ENCODE measurements at places on chromosomes 1 and 21. TPM values are rescaled to one million over a fixed set of nuclear protein-coding genes. Genes with fewer than 3 reads are reported as not detected.

GRCh38 chr1:237411621-237412020 is 369.6 kb downstream of the RYR2 start:
- H3K36me3 ChIP-seq, result no peaks in the 10 kb centered on the region
- no peaks in the 10 kb centered on the region for H3K27me3 ChIP-seq
- no peaks in the 10 kb centered on the region for H3K4me1 ChIP-seq
- H3K4me3 ChIP-seq, result no peak overlapping the region
- H3K27ac ChIP-seq, result no peak overlapping the region

- no peaks in the 10 kb centered on the region for H3K4me1 ChIP-seq
- no peak overlapping the region for H3K4me3 ChIP-seq
- no peak overlapping the region for H3K27ac ChIP-seq
- no peak for DNase-seq
- H3K36me3 ChIP-seq, result no peaks in the 10 kb centered on the region
Observed at GRCh38 chr1:210373628-210373877, 44.9 kb downstream of the HHAT start.

GRCh38 chr1:29642519-29642918 is 406.2 kb downstream of the PTPRU start:
- H3K4me1 ChIP-seq, result no peaks in the 10 kb centered on the region
- no peaks in the 10 kb centered on the region for H3K27me3 ChIP-seq
- no peak overlapping the region for H3K4me3 ChIP-seq
- no peaks in the 10 kb centered on the region for H3K36me3 ChIP-seq
- DNase-seq, result no peak

DNA sequence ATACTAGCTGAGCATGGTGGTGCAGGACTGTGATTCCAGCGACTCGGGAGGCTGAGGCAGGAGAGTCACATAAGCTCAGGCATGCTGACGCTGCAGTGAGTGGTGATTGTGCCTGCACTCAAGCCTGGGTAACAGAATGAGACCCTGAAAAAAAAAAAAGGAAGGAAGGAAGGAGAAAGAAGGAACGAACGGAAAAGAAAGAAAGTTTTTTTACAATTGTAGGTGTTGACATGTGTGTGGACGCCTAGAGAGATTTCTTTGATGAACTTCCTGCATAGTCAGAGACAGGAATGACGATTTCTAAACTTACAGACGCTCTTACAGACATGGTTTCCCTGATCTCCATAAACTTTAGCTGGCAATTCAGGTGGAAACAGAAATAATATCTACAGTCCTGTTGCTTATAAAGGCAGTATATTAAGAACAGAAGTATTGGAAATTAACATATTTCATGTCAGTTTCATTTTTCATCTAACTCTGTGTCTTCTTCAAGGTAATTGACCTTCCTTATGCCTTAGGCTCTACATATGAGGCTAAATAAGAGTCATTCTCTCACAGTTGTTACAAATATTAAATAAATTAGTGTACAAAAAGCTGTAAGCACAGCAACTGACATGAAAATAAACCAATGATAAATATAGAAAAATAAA is 4.1 kb downstream of the SAMSN1 start:
- H3K27me3 ChIP-seq, result no peaks in the 10 kb centered on the region
- no peaks in the 10 kb centered on the region for H3K4me1 ChIP-seq
- H3K36me3 ChIP-seq, result no peaks in the 10 kb centered on the region
- DNase-seq, result no peak

RHEX gene
- total RNA-seq, result 3.1 TPM

DNA sequence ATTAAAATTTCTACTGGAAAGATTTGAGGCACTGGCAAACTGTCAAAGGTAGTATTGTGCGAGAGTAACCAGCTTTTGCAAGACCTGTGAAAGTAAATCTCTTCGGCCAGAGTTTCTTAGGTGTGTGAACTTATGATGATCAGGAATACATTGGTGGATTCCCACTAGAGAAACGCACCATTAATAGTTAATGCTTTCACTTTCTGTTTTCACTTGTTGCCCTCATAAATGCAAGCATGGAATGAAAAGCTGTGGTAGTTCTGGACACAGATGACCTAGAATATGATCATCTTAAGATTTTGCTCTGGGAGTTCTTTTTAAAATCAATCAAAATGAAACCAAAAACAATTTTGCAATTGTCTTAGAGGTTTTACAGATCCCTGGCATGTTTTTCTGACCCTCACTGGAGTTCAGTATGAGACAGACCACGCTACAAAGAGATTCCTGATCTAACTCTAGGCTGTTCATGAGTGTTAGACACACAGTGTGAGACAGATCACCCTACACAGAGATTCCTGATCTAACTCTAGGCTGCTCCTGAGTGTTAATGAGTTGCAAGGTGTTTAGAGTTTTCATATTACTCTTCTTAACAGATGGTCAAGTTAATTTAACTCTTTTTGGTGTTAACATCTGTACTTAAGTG is 98.8 kb downstream of the SDCCAG8 start:
- DNase-seq, result no peak
- peak overlapping the region; percentile 36 for H3K27ac ChIP-seq
- H3K36me3 ChIP-seq, result peaks cover 4% of the 10 kb centered on the region

DNA sequence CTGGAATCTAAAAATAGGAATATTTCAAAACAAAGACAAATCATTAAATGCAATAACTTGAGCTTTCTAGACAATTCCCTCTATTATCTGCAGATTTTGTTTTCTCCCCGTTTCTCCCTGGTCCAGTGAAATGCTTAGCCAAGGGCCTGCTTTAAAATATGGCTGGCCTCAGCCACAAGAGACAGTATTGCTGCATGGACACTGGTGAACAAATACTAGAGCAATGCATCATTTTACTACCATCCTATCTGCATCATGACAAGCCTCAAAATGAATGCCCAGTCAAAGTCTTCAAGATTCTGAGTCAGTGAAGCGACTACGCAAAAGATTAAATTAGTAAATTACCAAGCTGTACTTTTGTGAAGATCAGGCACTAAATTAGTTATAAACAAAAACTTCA is 80.5 kb downstream of the ENAH start:
- no peaks in the 10 kb centered on the region for H3K27me3 ChIP-seq
- H3K4me3 ChIP-seq, result no peak overlapping the region
- no peak overlapping the region for H3K27ac ChIP-seq
- DNase-seq, result no peak
- no peaks in the 10 kb centered on the region for H3K4me1 ChIP-seq

DNA sequence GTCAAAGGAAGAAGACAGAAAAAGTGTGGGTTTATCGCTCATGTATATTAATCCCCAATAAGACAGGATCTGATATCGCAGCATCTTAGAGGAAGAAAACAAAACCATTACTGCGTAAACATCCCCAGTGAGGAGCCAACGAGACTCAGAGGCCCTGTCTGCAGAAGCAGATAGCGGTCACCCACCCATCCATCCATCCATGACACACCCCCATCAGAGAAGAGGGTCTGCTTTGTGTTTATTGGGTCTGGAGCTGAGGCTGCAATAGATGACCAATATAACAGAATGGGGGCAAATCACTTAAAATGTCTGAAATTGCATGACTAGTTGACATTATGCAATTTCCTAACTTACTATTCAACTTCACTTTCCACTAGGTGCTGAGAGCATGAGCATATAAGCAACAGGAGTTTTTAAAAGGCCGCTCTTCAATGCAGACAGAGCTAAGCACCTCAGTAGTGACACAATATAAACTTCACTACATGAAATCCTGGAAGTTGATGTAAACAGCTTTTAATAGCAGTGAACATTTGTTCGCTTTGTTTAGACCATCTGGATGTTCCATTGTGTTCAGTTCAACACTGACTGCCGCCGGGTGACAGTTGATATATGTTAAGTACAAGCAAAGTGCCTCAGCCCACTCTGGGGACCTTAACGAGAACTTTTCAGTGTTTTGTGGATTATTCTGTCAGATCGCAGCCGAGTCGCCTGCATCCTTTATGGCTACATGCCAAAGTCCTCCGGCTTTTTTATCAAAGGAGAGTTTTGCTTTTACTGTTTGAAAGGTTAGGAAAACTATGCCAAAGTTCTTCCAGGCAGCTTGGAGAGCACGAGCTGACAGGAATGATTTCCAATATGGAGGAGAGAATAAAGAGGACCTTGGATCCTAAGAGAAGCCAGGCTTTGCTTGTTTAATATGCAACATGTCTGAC is 167.5 kb downstream of the ZNF281 start:
- no peaks in the 10 kb centered on the region for H3K36me3 ChIP-seq
- no peaks in the 10 kb centered on the region for H3K27me3 ChIP-seq
- H3K4me1 ChIP-seq, result peaks cover 24% of the 10 kb centered on the region
- H3K4me3 ChIP-seq, result peak overlapping the region; percentile 25
- DNase-seq, result no peak
- H3K27ac ChIP-seq, result peak overlapping the region; percentile 19

DNA sequence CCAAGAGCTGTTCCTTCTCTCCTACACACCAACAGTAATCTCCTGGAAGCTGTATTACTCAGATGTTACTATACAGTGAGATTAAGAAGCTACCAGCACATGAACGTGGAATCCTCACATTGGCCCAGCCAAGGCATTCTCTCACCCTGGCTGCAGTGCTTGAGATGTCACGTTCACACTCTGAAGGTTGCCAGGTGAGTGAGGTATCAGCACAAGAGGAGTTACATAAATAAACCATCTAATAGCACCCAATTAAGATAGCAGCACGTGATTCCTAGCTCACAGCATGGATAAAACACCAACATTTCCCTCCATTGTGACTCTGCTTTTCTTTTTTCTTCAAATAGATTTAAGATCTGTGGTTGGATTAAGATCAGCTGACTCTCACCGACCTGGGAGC is 182.8 kb downstream of the PLPP3 start:
- no peaks in the 10 kb centered on the region for H3K27me3 ChIP-seq
- no peak overlapping the region for H3K4me3 ChIP-seq
- H3K4me1 ChIP-seq, result no peaks in the 10 kb centered on the region
- DNase-seq, result no peak

DNA sequence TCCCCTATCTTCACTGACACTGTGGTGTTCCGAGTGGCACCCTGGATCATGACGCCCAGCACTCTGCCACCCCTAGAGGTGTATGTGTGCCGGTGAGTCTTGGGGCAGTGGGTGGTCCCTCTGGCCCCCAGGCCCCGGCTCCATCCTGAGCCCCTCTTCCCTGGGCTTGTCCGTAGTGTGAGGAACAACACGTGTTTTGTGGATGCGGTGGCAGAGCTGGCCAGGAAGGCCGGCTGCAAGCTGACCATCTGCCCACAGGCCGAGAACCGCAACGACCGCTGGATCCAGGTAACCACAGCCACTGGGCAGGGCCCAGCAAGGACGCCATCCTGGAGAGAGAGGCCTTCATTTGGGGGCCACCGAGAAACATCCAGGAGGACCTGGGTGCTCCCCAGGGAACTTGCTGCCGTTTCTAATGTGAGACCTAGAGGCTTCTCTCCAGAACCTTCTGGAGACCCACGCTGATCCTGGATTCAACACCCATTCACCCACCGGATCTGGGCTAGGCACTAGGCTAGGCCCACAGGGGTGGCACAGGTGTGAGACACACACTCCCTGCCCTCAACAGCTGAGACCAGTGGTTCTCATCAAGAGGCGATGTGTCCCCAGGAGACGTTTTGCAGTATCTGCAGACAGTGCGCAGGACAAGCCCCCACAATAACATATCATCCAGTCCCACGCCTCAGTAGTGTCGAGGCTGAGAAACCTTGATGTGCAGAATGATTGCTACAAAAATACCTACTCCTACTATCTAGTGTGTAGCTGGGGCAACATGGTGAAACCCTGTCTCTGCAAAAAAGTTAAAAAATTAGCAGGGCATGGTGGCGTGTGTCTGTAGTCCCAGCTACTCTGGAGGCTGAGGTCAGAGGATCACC is 22.2 kb downstream of the PADI3 start:
- no peak overlapping the region for H3K27ac ChIP-seq
- no peaks in the 10 kb centered on the region for H3K4me1 ChIP-seq
- H3K27me3 ChIP-seq, result no peaks in the 10 kb centered on the region
- no peaks in the 10 kb centered on the region for H3K36me3 ChIP-seq

GRCh38 chr1:11529330-11529729 is 50.4 kb downstream of the DISP3 start:
- H3K36me3 ChIP-seq, result no peaks in the 10 kb centered on the region
- DNase-seq, result no peak
- H3K27me3 ChIP-seq, result no peaks in the 10 kb centered on the region
- H3K27ac ChIP-seq, result no peak overlapping the region

ANKRD45 gene
- 1.4 TPM for total RNA-seq

All from upper lobe of left lung (tissue), 6 donors.